Naive thymus-derived CD4-positive, alpha-beta T cell (primary cell): ENCODE measurements at places on chromosomes 7 and 10. TPM values are rescaled to one million over a fixed set of nuclear protein-coding genes. Genes with fewer than 3 reads are reported as not detected.

TRPV5 gene
- not detected for total RNA-seq

OR9A2 gene
- total RNA-seq: not detected in 2 replicates

TAC1 gene
- not detected for total RNA-seq

NAPEPLD gene
- total RNA-seq: 13.9 and 14.0 TPM in 2 replicates

EVX1 gene
- 0.11 TPM for total RNA-seq
